Right renal cortex interstitium (tissue), 3 donors: ENCODE measurements at places on chromosomes 4 and X. TPM values are rescaled to one million over a fixed set of nuclear protein-coding genes. Genes with fewer than 3 reads are reported as not detected.

- no peak for DNase-seq
Measured at GRCh38 chr4:40212674-40213527, 16.1 kb downstream of the RHOH start.

DNA sequence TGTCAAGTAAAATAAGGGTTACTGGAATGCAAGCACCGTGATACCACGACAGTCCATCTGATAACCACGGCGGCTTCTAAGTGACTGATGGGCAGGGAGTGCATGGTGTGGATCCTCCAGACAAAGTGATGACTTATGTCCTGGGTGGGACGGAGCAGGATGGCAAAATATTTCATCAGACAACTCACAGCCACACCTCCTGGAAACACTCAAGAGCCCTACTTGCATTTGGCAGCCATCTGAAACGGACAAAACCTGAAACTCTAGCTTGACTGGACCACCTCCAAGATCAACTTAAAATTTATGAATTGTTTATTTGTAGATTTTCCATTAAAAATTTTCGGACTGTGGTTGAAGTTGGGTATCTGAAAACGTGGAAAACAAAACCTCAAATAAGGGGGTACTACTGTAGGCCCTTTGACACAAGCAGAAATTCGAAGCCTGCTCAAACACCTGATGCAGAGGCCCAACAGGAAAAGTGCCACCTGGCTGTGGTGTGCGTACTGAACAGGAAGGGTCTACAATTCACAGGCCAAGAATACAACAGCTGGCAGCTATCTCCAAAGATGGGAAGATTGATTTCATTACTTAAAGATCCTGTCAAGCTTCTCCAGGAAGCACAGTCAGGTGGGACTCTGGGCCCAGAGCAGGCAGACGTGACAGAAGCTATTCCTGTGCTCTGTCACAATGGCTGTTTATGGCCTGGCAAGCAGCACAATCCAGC, 26.0 kb downstream of the LRIT3 start:
- no peak for DNase-seq

DNA sequence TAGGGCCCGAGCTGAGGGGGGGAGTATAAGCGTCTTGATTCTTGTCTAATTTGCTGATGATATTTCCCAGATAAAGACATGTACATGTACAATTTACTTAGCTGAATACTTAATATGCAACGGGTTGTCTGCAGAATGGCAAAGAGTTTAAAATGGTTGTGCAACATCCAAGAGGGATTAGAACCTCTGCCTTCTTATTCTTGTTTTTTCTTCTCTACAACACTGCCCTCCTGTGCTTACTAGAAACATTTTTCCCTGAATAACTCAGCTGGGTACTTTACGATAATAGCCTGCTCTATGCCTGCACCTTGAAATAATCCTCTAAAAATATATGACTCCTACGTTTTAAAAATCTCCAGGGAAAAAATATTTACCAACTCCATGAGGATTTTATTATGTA, 41.8 kb downstream of the INTS12 start:
- DNase-seq = no peak

DNA sequence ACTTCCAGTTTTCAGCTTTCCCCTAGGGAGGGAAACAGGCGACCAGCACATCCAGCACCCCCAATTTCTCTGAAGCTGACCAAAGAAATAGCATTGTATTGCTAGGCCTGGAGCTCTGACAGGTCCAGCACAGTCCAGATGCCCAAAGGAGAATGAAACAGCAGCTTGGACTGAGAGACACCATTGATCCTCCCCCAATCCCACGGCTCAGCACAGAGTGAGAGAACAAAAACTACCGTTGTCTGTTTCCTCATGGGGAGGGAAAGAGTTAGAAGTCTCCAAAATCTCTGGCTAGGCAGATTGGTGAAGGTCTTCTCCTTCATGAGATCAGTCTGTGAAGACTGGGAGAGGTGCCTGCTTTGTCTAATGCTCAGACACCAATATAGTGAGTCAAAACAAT, 8.6 kb downstream of the TCEAL7 start:
- DNase-seq = no peak

GRCh38 chr4:108850219-108850649, 87.4 kb upstream of the ETNPPL start:
- DNase-seq = no peak

DNA sequence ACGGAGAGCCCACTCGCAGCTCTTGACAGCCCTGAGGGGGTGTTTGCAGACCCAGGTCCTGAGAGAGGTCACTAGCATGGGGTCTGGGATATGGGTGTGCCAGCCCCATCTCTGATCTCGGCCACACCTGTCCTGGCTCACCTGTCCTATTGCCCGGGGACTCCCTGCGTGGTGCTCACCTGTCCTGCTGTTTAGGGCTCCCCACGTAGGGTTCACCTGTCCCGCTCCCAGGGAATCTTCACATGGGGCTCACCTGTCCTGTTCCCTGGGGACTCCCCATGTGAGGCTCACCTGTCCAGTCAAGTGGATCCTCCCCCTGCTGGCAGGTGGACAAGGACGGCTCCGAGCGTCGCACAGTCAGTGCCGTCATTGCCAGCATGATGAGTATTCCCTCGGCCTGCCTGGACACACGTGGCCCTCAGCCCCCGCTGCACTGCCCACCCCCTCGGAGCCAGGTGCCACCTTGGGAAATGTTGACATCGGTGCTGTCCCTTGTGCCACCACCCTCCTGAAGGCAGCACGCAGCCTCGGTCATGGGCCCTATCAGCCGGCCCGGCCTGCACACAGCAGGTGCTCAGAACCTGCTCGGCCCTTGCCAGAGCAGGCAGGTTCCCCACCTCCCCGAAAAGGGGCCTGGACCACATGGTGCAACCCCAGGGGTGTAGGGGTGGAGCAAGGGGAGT, 6.3 kb downstream of the SLC49A3 start:
- DNase-seq = no peak

- no peak for DNase-seq
Measured at GRCh38 chr4:174286870-174287269, 3.2 kb downstream of the CEP44 start.

- no peak for DNase-seq
Measured at GRCh38 chr4:85979276-85979675, 380.6 kb downstream of the MAPK10 start.

DNA sequence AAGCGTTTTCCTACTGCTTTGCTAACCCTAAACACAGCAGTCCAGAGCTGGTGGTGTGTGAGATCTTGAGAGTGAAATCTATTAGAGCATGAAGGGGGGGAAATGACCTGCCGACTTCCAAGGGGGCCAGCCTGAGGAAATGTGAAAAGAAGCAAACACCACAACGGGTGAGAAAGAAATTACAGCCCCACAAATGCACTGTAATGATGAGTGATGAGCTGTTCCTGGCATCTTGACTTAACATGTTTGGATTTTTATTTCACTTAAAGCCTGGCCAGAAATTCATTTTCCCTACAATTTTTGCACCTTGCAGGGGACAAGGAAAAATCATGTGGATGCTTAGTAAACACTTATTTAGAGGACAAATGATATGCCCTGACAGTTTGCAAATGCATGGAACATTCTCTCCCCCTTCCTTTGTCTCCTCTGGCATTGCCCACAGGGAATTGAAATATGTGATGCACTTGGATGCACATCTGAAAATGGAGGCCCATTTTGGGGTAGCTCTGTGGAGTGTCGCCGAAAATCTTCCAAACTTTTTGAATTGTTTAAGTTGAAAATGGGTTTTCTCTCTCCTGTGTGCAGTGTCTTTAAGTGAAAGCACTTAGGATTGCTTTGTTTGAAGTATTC, 84.3 kb upstream of the TMEM150C start:
- DNase-seq = no peak

The CCSER1 gene
- polyA plus RNA-seq = 20.6 TPM

The UGT2B11 gene
- polyA plus RNA-seq = 2.4 TPM

The CA5B gene
- polyA plus RNA-seq = 8.4 TPM
